ENCODE measurements at places on chromosomes 6 and 20. TPM values are rescaled to one million over a fixed set of nuclear protein-coding genes. Genes with fewer than 3 reads are reported as not detected.

Gene BPIFB4
- not detected for total RNA-seq

Gene TFAP2D
- not detected for total RNA-seq

Gene DSP
- 0.02 TPM for total RNA-seq

Gene CYP21A2
- total RNA-seq: 0.59 TPM
